Activated CD4-positive, CD25-positive, alpha-beta regulatory T cell treated with anti-CD3 and anti-CD28 coated beads, Interleukin-2, amount 50 U/mL, for 72 hours (primary cell): ENCODE measurements at places on chromosomes 7 and 10.

DNA sequence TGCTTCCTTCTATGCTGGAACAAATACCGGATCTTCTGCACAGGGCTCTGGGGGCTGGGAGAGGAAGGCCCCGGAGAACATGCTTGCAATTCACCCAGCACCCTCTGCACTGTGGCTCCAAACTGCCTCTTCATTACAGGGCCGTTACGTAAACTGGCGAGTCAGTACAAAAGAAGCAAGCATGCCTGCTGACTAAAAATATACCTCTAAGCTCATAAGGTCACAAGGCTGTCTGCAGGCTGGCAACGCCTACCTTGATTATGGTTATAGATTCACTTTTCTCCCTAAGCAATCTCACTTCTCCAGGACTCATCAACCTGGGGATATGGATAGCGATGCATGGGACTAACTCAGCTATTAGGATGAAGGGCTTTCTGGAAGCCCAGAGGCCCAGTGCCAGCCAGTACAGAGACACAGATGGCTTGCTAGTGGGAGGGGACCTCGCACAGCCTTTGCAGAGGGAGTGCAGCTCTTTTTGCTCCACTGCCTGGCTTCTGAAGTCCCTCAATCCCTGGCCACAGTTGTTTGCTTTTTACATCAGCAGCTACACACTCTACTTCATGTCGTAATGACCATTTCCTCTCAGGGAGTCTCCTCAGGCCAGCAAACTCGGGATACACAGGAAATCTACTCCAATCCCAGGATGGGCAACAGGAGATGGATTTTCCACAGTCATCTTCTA lies 96.1 kb downstream of the SH3PXD2A start:
- DNase-seq: no peak

DNA sequence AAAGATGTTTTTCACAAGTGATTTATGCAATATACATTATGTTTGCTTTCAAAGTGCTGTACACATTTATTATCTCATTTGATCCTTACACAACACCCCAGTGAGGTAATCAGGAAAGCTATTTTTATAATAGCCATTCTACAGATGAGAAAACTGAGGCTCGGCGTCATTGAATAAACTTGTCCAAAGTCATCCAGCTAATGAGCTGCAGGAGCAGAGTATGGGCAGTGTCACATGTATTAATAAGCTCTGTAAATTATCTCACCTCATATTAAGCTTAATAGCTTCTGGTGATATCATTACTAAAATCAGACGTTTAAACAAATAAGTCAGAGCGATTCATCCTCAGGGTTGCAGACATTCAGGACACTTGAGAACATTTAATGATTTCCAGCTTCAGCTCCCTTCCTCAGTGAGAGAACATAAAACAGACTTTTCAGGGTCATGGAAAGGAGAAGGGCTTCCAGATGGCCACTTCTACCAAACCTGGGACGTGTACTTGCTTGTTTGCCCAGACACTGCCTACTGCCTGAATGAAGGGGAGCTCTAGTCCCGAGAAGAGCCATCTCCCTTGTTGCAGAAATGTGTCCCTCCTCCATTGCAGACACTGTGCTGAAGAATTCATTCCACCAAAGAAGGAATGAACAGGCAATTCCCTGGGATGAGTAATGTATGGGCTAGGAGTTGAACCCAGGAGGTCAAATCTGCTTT lies 20.5 kb upstream of the FZD1 start:
- DNase-seq: no peak

GRCh38 chr10:17742918-17743317 lies 9.1 kb upstream of the TMEM236 start:
- peak; percentile 75 for DNase-seq

DNA sequence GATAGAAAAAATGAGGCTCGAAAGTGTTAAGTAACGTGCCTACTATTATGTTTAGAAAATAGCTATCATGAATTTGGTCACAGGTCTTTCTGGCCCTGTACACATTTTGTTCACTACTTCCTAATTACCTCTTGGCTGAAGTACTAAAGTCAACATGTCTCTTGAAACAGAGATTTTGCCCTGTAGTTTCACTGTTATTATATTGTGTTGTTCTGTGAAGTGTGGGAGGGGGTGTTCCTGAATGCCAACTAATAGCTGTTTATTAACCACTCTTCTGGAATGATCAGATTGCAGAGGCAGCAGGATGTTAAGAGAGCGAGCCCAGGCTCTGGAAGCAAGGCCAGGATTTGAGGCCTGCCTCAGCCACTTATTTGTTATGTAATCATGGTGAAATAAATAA lies 72.1 kb downstream of the RNF133 start:
- DNase-seq: no peak

DNA sequence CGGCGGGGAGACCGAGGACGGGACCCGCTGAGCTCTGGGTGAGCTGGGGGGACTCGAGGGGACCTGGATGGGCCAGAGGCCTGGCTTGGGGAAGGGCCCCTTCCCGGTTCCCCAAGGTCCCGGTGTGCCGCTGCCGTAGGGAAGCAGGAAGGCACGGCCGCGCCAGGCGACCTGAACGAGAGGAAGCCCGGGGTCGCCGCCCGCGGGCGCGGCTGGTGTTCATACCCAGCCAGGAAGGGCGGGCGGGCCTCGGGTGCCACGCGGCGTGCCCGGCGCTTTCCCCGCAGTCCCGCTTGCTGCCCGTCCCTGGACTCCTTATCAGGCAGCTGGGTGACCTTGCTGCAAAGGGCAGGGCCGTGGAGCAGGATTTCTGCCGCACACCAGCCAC lies 38.0 kb downstream of the ZNF777 start:
- peak; percentile 46 for DNase-seq
